NCI-H187 (cell line): ENCODE measurements at places on chromosomes 3 and 15.

DNA sequence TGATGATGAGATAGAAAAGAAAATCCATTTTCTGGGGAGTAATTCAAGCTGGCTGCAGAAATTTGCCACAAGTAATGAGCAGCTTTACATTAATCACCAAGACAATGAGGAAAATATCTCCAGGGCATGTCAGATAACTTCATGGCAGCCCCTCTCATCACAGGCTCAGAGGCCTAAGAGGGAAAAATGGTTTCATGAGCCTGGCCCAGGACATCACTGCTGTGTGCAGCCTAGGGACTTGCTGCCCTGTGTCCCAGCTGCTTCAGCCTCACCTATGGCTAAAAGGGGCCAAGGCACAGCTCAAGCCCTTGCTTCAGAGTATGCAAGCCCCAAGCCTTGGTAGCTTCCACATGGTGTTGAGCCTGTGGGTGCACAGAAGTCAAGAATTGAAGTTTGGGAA lies 161.7 kb downstream of the OPA1 start:
- no peak for DNase-seq

- no peak for DNase-seq
Observed at GRCh38 chr3:190494907-190495306, 19.0 kb upstream of the IL1RAP start.

DNA sequence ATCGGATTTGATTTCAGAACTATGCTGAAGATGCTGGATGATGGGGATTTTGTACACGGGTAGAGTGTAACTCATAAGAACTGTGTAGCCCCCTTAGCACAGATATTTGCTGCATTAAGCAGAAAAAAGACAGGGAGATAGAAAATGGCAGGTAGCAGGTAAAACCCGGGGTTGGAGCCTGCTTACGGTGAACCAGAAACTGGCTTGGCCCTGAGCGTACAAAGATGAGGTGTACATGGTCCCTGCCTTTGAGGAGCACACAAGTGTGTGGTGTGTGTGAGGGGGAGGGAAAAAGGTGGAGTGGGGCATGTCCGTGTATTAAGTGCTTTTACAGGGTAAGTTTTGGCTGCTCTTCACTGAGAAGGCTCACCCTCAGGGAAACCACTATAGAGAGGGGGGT lies 3.5 kb downstream of the LPP start:
- DNase-seq, result no peak

DNA sequence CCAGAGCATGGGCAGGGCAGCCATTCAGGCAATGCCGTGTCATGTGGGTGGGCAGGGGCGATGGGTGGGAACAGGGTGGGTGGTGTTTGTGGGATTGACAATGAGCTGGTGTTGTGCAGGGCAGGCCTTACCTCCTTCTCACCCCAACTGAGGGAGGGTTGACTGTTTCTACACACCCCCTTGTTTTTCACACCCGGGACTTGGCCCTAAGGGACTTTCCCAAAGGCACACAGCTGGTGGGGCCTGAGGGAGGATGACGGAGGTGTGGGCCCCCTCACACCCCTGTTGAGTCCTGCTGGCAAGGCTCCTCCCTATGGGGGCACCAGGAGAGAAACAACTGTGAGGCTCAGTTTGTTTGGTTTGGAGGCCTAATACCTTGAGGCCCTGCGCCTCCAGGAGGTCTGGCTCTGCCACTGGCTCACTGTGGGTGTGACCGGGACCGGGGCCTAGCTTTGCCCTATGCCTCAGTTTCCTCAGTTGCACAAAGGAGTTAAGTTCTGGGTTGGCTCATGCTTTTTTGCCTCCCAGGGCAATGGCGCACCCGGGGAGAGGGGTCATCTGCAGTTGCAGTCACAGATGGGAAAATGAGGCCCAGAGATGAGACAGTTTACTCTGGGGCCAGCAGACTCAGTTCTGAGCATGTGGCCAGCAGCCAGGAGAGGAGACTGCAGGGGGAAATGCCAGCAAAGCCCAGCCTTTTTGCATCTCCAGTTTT lies 5.1 kb upstream of the DNAH1 start:
- DNase-seq, result no peak

DNA sequence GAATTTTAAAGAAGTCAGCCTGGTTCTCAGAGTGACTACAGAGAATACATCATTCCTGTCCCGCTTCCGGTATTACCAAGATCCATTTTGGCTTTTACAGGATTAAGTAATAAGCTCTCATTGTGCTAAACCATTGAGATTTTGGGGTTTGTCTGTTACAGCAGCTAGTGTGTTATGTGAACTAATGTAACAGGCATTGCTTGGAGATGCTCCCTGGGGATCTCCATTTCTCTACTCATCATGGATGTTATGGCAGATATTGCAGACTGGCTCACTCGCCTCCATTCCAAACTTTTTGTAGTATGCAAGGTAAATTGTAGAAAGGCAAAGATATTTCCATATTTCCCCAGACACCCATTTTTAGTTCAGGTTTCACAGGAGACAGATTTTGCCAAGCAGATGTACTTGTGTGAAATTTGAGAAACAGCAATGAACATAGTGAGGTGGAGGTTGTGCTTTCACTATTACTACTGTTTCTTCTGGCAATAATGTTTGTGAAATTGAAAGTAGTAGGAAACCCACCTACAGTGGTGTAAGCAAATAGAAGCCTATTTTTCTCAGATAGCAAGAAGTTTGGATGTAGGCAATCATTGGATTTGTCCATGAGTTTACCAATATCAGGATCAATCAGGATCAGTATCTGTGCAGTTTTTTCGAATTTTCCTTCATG lies 177.1 kb upstream of the GALNT15 start:
- DNase-seq, result no peak

GRCh38 chr3:175526609-175527280 lies 667.6 kb downstream of the NAALADL2 start:
- DNase-seq, result no peak

- no peak for DNase-seq
Observed at GRCh38 chr3:182725372-182726251, 67.7 kb upstream of the ATP11B start.
